ENCODE measurements at places on chromosomes 3 and 15. TPM values are rescaled to one million over a fixed set of nuclear protein-coding genes. Genes with fewer than 3 reads are reported as not detected.

DNA sequence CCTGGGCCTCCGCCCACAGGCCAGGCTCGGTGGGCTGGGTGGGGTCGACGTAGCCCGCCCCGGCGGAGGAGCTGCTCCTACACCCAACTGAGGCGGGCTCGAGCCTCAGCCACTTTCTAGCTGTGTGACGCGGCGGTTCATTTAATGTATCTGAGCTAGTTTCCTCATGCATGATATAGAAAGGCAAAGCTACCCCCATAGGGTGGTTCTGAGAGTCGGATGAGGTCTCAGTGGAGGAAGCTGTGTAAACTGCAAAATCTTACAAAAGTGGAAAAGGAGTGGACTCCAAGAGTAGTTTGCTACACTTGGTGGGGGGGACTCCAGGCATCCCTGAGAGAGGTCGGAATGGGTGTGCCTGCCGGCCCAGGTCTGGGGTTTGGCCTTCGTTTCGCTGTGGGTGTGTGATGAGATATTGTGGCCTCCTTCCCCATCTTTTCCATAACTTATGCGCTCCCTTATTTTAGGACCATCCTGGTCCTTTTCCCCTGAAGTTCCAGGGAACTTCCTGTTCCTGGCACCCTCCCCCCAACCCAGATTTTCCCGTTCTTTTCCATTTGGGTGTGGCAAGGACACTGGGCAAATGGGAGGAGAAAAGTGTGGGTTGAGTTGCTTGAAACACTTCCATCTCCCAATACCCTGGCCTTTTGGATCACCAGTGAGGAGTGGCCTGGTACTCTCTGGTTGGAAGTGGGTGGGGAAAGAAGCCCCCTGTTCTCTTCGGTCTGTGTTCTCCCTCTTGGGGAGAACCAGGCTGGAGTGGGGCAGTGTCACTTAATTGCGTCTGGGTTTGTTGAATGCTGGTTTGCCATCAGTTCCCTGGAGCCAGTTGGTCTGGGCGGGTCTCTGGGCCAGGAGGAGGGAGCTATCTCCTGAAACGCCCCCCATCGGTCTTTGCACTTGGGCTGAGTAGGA is 1.1 kb downstream of the PDIA5 start:
- no peaks in the 10 kb centered on the region for H3K36me3 ChIP-seq
- H3K27ac ChIP-seq, result peak overlapping the region; percentile 68
- peaks cover 12% of the 10 kb centered on the region for H3K27me3 ChIP-seq
- peak; percentile 64 for DNase-seq

- H3K36me3 ChIP-seq, result no peaks in the 10 kb centered on the region
- H3K4me3 ChIP-seq, result peak overlapping the region; percentile 50
- H3K4me1 ChIP-seq, result peaks cover 43% of the 10 kb centered on the region
- peak overlapping the region; percentile 80 for H3K27ac ChIP-seq
- peak; percentile 3 for DNase-seq
These were observed 46.4 kb upstream of the KLF13 start for GRCh38 chr15:31280046-31280830.

GRCh38 chr15:25693321-25694238 is 169.5 kb downstream of the ATP10A start:
- peak; percentile 74 for DNase-seq
- no peak overlapping the region for H3K4me3 ChIP-seq
- H3K27me3 ChIP-seq, result no peaks in the 10 kb centered on the region

Gene ARIH1
- total RNA-seq, result 291 TPM

GRCh38 chr3:66083096-66083678 is 44.5 kb upstream of the MAGI1 start:
- no peak for DNase-seq

DNA sequence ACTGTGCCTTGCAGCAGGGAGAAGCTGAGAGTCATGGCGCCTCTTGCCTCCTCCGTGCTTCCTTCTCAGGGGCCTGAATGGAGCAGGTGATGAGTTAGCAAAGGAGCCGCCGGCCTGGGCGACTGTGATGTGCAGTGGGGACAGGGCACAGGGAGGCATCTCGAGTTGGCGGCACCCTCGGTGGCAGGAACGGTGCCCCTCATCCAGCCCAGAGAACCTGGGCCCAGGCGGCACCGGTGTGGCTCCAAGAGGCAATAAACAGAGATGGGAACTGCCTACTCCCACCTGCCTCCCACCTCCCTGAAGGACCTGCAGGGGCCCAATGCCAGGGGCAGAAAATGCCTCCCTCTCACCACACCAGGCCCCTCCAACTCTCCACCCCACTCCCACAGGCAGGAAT is 6.2 kb downstream of the SLC41A3 start:
- DNase-seq, result no peak
- H3K36me3 ChIP-seq, result peaks cover 13% of the 10 kb centered on the region
- no peak overlapping the region for H3K4me3 ChIP-seq
- no peaks in the 10 kb centered on the region for H3K4me1 ChIP-seq

DNA sequence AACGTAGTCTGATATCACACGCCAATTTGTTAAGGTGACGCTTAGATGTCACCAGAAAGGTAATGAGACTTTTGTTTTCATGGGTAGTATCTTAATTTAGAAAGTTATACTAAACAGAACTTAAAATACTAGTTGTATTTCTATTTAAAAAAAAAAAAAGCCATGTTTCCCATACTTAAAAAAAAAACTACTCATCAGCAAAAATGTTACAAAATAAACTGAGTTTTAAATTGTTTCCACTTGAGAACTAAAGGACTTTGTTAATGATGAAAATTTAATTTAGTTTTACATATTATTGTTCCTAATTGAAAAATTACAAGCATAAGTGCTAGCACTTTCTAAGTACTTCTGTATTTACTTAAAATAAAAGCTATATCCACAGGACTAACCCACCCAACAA is 300.8 kb upstream of the ATP11B start:
- H3K27ac ChIP-seq, result no peak overlapping the region
- no peak overlapping the region for H3K4me3 ChIP-seq
- H3K4me1 ChIP-seq, result peaks cover 9% of the 10 kb centered on the region
- no peaks in the 10 kb centered on the region for H3K36me3 ChIP-seq
- DNase-seq, result no peak

Gene SLC35G2
- 22.6 TPM for total RNA-seq

GRCh38 chr3:156811089-156811862 is 14.9 kb upstream of the LEKR1 start:
- no peaks in the 10 kb centered on the region for H3K36me3 ChIP-seq
- H3K27ac ChIP-seq, result no peak overlapping the region
- no peak overlapping the region for H3K4me3 ChIP-seq
- peaks cover 7% of the 10 kb centered on the region for H3K27me3 ChIP-seq
- H3K4me1 ChIP-seq, result no peaks in the 10 kb centered on the region
- no peak for DNase-seq

Gene MUC4
- total RNA-seq, result 2.5 TPM

DNA sequence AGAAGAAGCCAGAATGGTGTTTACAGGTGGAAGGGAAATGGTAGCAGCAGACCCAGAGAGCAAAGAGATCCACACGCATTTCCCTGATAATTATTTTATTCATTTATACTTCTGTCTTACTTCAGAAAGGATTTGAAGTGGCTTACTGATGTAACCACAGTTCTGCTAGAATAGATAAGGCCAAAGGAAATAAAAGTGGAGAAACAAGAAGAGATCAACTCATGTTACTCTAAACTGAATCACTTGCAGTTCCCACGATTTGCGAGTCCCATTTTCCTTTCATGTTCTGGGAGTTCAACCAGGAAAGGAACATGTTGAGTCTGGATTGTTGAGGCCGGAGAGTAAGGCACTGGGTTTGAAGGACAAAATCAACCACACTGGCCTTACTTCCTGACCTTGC is 151.8 kb downstream of the MYRIP start:
- H3K4me3 ChIP-seq, result no peak overlapping the region
- no peaks in the 10 kb centered on the region for H3K27me3 ChIP-seq
- peaks cover 4% of the 10 kb centered on the region for H3K36me3 ChIP-seq
- no peak for DNase-seq

Gene MFN1
- total RNA-seq, result 80.5 TPM

Gene KBTBD8
- total RNA-seq, result 8.6 TPM

Gene NOX5
- total RNA-seq, result not detected

Gene TFDP2
- total RNA-seq, result 91.8 TPM

Gene ECE2
- 1.6 TPM for total RNA-seq

DNA sequence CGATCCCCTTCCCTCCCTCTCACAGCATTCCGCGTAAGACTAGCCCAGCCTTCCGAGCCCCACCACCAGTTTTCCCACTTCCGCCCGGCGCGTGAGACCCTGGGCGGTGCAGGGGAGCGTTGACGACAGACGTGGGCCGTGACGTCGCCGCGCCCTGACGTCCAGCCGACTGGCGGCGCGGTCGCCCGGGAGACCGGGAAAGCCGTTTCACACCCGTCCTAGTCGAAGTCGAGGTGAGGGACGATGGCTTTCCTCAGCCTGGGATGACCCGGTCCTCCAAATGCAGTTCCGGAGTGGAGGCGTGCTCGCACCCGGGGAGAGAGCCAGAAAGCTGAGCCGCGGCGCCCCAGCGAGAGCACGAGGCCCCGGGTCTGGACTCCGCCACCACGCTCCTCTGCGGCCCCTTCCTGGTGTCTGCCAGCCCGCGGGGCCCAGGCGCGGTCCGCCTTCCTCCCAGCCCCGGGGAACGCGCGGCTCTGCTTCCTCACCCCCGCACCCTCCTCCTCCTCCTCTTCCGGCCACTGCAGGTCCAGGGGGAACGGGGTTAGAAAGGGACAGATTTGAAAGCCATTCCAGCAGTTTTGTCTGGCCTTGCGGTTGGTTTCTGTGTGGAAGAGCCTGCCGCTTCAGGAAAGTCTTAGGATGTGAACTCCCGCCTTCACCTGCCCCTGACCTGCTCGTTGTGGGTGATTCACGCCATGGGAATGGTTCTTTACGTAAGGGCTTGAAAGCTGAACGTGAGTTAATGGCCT is at the start of gene LEKR1:
Gene LEKR1, plus strand, starts transcription at position 210 of the 752 bp plus-strand sequence. CDS start 2,977 bp downstream, outside the sequence.
- H3K4me3 ChIP-seq, result peak within 1 kb of the TSS; percentile 94
- peak within 1 kb of the TSS; percentile 89 for H3K27ac ChIP-seq
- H3K4me1 ChIP-seq, result peaks cover 1% of the 10 kb centered on the region
- peak; percentile 89 for DNase-seq
- H3K36me3 ChIP-seq, result no peaks in the 10 kb centered on the region
- peaks cover 5% of the 10 kb centered on the region for H3K27me3 ChIP-seq

DNA sequence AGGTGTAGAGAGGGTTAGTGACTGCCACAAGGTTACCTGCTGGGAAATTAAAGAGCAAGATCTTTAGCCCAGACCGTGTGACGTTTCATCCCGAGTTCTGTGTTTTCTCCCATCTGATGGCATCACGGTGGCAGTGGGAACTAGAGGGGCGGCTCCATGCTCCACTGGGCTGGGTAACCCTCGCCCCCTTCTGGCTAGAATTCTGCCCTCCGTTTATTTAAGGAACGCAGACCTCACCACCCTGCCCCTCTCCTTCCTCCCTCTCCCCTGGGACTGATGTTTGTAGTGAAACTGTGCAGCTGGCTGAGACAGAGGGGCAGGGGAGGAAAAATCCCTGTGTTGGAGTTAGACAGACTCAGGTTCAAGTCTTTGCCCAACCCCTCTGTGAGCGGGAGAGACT is 65.6 kb downstream of the ITGA11 start:
- peaks cover 4% of the 10 kb centered on the region for H3K27me3 ChIP-seq
- no peaks in the 10 kb centered on the region for H3K36me3 ChIP-seq
- H3K4me1 ChIP-seq, result peaks cover 7% of the 10 kb centered on the region
- no peak overlapping the region for H3K27ac ChIP-seq
- H3K4me3 ChIP-seq, result no peak overlapping the region
- no peak for DNase-seq

GRCh38 chr15:61080221-61081026 is 148.7 kb downstream of the RORA start:
- peaks cover 4% of the 10 kb centered on the region for H3K27me3 ChIP-seq
- no peak overlapping the region for H3K27ac ChIP-seq
- H3K4me3 ChIP-seq, result peak overlapping the region; percentile 2

DNA sequence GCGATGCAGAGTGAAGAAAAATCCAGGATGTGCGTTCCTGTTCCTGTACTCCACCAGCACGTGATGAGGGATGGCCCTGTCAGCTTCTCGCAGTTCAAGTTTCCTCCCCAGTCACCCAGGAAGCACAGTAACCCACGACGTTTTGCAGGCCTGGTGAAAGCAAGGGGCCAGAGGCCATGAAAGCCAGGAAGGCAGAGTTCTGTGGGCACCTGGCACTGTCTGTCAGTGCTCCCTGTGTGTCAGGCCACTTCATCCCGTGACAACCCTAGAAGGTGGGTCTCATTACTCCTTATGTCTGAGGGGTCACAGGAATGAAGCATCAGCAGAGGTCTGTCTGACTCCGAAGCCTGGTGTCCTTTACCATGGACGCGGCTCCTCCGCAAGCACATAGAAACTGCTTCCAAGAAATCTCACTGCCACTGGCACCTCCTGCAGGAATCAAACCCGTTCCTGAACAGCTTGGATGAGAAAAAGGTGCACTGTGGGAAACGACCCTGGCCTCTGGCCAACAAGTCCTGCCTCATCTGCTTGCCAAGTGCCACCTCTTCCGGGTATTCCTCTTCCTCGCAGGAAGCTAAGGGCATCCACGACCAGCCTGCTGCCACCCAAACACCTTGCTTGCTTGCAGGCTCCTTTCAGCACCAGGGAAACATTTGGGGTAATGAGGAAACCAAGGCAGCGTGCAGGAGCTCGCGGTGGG is 14.6 kb downstream of the RAB43 start:
- DNase-seq, result no peak
- H3K27me3 ChIP-seq, result no peaks in the 10 kb centered on the region
- no peak overlapping the region for H3K27ac ChIP-seq
- no peaks in the 10 kb centered on the region for H3K4me1 ChIP-seq

DNA sequence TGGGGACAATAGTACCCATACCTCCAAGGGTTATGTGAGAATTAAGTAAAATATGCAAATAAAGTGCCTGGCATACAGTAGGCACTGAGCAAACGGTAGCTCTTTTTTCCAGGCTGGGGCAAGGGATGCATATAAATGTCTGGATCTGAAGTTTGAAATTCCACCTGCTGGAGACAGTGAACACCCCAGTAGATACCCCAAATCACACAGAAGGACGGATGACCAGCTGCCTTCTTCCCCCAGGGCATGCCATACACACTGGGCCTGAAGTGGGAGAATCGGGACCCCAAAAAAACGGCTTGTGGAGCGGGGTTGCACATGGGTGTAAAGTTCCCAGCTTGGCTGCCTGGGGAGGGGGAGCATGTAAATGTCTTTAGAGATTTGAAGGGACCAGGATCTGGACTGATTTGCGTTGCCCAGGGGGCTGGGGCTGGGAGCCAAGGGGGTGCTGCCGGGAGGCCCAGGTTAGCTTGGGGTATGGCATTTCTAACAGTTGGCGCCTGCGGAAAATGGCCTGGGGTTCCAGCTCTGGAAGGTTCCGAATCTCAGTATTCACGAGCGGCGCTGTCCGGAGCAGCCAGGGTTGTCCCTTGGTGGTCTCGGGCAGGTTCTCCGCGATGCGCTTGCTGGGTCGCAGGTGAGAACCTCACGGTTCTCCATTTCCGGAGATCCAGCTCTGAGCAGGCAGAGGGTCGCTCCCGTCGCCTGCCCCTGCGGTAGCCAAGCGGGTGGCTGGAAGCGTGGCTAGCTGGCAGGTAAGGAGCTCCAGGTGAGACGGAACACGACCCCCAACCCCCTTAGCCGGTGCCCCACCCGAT is 42.6 kb upstream of the POLG start:
- H3K27ac ChIP-seq, result no peak overlapping the region
- peaks cover 33% of the 10 kb centered on the region for H3K27me3 ChIP-seq
- H3K36me3 ChIP-seq, result no peaks in the 10 kb centered on the region
- H3K4me1 ChIP-seq, result peaks cover 34% of the 10 kb centered on the region
- DNase-seq, result no peak

All from glutamatergic neuron (in vitro differentiated cells).